ENCODE measurements at places on chromosomes 11 and 22. TPM values are rescaled to one million over a fixed set of nuclear protein-coding genes. Genes with fewer than 3 reads are reported as not detected.

- DNase-seq = no peak
- no peak overlapping the region for H3K4me3 ChIP-seq
- peaks cover 1% of the 10 kb centered on the region for H3K4me1 ChIP-seq
- peaks cover 19% of the 10 kb centered on the region for H3K36me3 ChIP-seq
- peak overlapping the region; percentile 1 for H3K27ac ChIP-seq
Measured at GRCh38 chr11:47468598-47469214, 19.8 kb upstream of the RAPSN start.

DNA sequence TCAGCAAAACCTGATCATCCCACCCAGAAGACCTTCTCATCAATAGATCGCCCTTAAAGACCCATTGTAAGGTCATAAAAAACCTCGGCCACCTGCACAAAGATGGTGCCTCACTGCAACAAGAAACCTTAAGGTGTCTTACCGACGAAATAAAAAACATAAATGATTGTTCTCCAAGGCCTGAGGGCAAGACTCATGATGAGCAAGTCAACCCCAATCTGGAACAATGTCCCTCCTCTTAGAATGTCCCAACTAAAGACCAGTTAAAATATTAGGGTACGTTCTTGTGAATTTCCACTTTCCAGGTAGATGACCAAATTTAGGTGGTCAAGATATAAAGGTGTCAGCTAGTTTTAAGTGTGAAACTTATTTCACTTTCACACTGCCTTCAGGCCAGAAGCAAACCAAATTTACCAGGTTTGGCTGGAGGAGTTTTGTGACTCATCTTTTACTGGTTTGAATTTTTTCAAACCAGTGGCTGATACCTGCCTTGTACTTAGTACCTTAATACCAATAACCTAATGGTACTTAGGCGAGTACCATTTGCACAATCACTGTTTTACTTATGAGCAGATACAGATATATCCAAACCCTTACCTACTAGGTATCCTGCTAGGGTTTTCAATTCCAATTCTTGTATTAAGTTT lies 14.9 kb downstream of the KDELR3 start:
- H3K36me3 ChIP-seq = peaks cover 43% of the 10 kb centered on the region
- DNase-seq = no peak
- peak overlapping the region; percentile 30 for H3K27ac ChIP-seq

- no peak for DNase-seq
- no peaks in the 10 kb centered on the region for H3K27me3 ChIP-seq
Measured at GRCh38 chr11:218815-219593, 11.5 kb downstream of the RIC8A start.

DNA sequence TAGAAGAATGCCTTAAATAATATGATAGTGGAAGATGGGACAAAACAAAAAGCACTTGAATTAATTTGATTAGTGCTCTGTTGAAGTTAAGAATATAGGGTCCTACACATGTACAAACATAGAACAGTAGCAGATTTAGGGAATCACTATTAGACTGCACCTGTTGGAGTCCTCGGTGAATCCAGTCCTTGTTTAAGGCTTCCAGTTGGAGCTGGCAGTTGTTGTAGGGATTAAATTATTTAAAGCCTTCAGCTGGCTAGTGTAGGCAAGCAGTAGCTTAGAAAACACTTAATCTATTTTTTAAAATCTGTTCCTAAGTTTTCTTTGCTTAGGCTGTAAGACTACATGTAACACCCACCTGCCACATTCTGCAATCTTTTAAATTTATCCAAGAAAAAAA lies 24.5 kb upstream of the CSTF3 start:
- H3K4me1 ChIP-seq = peaks cover 6% of the 10 kb centered on the region
- H3K27ac ChIP-seq = no peak overlapping the region
- peaks cover 1% of the 10 kb centered on the region for H3K36me3 ChIP-seq
- H3K4me3 ChIP-seq = no peak overlapping the region
- no peak for DNase-seq
- H3K27me3 ChIP-seq = peaks cover 3% of the 10 kb centered on the region

- H3K27me3 ChIP-seq = no peaks in the 10 kb centered on the region
- no peak overlapping the region for H3K27ac ChIP-seq
Measured at GRCh38 chr11:46537537-46538295, 56.1 kb downstream of the AMBRA1 start.

DNA sequence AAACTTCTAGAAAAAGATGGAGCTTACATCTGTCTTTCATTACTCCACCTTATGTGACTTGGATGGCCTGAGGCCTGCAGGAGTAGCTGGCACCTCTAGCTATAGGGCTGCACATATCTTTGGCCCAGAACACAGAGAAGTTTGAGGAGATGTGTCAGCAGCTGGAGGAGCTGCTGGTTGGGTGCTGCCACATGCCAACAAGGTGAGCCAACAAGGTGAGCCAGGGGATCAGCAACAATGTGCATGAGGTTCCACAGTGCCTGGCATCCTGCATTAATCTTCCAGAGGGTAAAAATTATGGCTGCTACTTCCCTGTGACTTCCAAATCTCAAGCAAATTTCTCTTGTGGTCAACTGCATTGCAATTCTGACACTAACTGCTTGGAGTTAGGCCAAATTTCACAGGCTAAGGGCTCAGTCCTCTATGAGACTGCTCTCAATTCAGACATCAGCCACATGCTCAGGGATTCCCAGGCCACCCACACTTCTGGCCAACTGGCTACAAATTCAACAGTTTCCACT lies 16.0 kb downstream of the RBM7 start:
- peaks cover 1% of the 10 kb centered on the region for H3K4me1 ChIP-seq
- H3K27me3 ChIP-seq = no peaks in the 10 kb centered on the region
- no peak for DNase-seq
- H3K27ac ChIP-seq = no peak overlapping the region
- peaks cover 8% of the 10 kb centered on the region for H3K36me3 ChIP-seq

NAT10 gene
- 72.7 TPM for total RNA-seq

DNA sequence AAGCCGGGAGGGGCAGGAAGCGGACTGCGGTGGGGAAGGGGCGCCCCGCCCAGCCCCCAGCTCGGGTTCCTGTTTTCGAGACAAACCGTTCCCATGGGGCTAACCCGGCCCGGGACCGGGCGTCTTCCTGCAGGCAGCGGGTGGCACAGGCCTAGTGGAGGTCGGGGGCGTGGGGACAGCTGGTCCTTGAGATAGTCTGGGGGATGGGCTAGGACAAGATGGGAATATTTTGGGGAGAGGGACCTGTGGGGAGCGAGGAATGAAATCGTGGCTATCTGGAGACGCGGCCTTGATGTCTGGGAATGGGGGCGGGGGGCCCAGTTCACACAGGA lies 1.2 kb upstream of the RASGRP2 start:
- no peaks in the 10 kb centered on the region for H3K27me3 ChIP-seq
- DNase-seq = peak; percentile 89
- peak overlapping the region; percentile 98 for H3K27ac ChIP-seq
- peaks cover 26% of the 10 kb centered on the region for H3K4me1 ChIP-seq
- H3K36me3 ChIP-seq = peaks cover 6% of the 10 kb centered on the region

KCNK7 gene
- total RNA-seq = 1.0 TPM

DNA sequence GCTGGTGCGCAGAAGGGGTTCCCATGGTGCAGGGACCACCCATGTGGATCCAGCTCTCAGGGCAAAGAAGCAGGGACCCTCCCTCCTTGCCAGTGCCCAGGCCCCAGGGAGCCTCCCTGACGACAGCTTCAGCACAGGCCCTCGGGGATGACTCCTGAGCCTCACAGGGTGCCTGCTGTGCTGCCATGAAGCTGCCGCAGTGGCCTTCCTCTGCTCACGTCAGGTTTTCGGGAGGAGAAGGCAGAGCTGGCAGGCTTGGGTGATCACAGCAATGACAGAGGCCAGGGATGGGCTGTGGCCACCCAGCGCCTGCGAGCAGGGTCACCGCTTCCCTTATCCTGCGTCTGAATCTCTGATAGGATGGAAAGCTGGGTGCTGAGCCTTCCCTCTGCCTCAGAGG lies 276.2 kb downstream of the BRD1 start:
- H3K36me3 ChIP-seq = peaks cover 5% of the 10 kb centered on the region
- no peak overlapping the region for H3K4me3 ChIP-seq
- H3K27me3 ChIP-seq = no peaks in the 10 kb centered on the region
- peak; percentile 9 for DNase-seq
- no peak overlapping the region for H3K27ac ChIP-seq

GRCh38 chr11:38315151-38315550 lies 1717.1 kb upstream of the RAG2 start:
- no peak overlapping the region for H3K27ac ChIP-seq
- H3K27me3 ChIP-seq = no peaks in the 10 kb centered on the region
- no peak for DNase-seq
- H3K4me3 ChIP-seq = no peak overlapping the region

- DNase-seq = no peak
- no peak overlapping the region for H3K27ac ChIP-seq
- H3K27me3 ChIP-seq = no peaks in the 10 kb centered on the region
- H3K4me1 ChIP-seq = no peaks in the 10 kb centered on the region
Measured at GRCh38 chr11:132318421-132319157, 948.2 kb downstream of the NTM start.

WBP2NL gene
- 2.4 TPM for total RNA-seq

DNA sequence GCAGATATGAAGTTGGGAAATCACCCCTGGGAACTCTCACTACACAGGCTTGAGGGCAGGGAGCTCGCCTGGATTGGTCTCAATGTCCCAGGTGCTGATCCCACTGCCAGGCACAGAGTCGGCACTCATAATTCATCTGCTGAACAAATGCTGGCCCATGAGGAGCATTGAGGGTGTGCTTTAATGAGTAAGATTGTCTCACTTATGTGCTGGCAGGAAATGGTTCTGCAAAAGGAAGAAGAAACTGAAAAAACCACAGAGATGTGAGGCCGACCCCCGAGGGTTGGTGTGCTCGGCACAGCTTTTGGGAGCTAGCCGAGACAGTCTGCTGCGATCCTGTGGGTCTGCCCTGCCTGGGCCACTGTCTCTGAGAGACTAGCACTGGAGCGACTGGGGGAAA lies 9.4 kb downstream of the PLAAT2 start:
- H3K27me3 ChIP-seq = no peaks in the 10 kb centered on the region
- peak overlapping the region; percentile 84 for H3K4me3 ChIP-seq
- H3K36me3 ChIP-seq = peaks cover 10% of the 10 kb centered on the region
- peak overlapping the region; percentile 100 for H3K27ac ChIP-seq

GRCh38 chr22:47124961-47125360 lies 362.5 kb downstream of the TBC1D22A start:
- H3K4me1 ChIP-seq = peaks cover 4% of the 10 kb centered on the region
- H3K27me3 ChIP-seq = no peaks in the 10 kb centered on the region
- no peak overlapping the region for H3K4me3 ChIP-seq
- no peak for DNase-seq
- H3K27ac ChIP-seq = no peak overlapping the region
- no peaks in the 10 kb centered on the region for H3K36me3 ChIP-seq

GRCh38 chr22:19715188-19715930 lies 1.1 kb downstream of the SEPTIN5 start:
- H3K27me3 ChIP-seq = peaks cover 40% of the 10 kb centered on the region
- no peaks in the 10 kb centered on the region for H3K36me3 ChIP-seq
- no peak overlapping the region for H3K27ac ChIP-seq
- H3K4me3 ChIP-seq = no peak overlapping the region
- peaks cover 2% of the 10 kb centered on the region for H3K4me1 ChIP-seq
- peak; percentile 34 for DNase-seq

- H3K27ac ChIP-seq = no peak overlapping the region
- H3K36me3 ChIP-seq = no peaks in the 10 kb centered on the region
- DNase-seq = no peak
- H3K27me3 ChIP-seq = no peaks in the 10 kb centered on the region
Measured at GRCh38 chr22:27452922-27453321, 348.6 kb downstream of the MN1 start.

UNC93B1 gene
- total RNA-seq = 35.1 TPM

DNA sequence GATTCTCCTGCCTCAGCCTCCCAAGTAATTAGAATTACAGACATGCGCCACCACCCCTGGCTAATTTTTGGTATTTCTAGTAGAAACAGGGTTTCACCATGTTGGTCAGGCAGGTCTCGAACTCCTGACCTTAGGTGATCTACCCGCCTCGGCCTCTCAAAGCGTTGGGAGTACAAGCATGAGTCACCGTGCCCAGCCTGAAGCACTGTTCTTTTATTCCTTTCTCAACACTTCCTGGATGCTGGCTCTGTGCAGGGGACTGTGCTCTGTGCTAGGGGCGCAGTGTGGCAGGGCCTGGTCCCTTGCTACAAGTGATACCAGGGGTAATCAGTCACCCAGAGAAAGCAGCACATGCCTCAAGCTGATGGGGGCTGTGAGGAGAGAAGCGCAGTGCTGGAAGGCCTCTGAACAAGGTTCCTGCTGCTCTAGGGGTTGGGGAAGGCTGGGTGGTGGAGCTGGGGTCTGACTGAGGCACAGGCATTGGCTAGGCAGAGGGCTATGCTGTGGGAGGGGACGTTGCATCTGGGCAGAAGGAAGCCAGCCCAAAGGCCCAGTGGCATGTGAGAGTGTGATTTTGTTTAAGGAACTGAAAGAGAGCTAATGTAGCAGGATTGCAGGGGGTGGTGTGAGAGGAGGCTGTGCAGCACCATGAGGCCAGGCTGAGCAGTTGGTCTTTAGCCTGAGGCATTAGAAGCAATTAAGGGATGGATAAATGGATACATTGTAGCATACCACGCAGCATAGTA lies 42.5 kb downstream of the CABIN1 start:
- H3K27ac ChIP-seq = no peak overlapping the region
- DNase-seq = no peak
- peaks cover 32% of the 10 kb centered on the region for H3K36me3 ChIP-seq
- H3K4me1 ChIP-seq = peaks cover 1% of the 10 kb centered on the region
- no peaks in the 10 kb centered on the region for H3K27me3 ChIP-seq

DNA sequence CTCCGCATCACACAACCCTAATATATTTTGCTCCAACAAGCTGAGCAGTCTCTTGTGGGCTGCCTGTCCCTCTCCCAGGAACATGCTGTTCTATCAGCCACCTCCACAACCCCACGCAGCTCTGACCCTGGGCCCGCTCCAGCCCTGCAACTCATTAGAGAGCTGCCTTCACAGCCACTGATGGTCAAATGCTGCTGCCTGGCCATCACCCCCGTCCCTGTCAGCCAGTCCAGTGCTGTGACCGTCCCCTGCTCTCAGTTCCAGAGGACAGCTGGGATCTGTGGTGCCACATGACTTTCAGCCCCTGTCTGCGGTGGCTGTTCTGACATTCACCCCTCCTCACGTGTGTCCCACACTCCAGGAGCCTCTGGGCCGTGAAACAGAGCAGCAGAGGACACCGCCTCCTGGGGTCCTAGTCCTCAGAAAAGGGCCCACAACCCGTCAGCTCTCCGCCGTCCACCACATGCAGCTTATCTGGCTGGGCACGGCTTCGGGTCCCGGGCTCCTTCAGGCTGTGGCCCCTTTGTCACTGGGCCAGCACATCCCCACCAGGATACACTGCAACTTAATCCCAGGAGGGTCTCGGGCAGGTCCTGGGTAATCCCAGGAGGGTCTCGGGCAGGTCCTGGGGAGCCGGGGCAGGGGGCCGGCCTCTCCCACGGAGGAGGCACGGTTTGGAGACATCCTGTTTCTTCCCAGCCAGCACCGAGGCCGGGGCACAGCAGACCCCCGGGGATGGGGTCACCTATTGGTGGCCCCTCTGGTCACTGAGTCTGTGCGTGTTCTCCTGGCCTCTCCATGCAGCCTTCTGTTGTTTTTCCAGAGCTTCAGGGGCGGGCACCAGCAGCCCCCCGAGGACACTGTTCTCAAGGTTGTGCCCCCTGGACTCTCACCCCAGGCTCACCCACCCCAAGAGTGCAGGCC lies 15.1 kb downstream of the CRELD2 start:
- no peaks in the 10 kb centered on the region for H3K36me3 ChIP-seq
- DNase-seq = no peak
- no peak overlapping the region for H3K4me3 ChIP-seq
- no peaks in the 10 kb centered on the region for H3K27me3 ChIP-seq
- peaks cover 16% of the 10 kb centered on the region for H3K4me1 ChIP-seq

PGA5 gene
- not detected for total RNA-seq

- no peak overlapping the region for H3K27ac ChIP-seq
- H3K27me3 ChIP-seq = peaks cover 6% of the 10 kb centered on the region
- DNase-seq = no peak
- H3K36me3 ChIP-seq = no peaks in the 10 kb centered on the region
- peaks cover 2% of the 10 kb centered on the region for H3K4me1 ChIP-seq
Measured at GRCh38 chr11:111573821-111574249, 28.4 kb upstream of the SIK2 start.
